ENCODE measurements at places on chromosomes 13 and 19.

DNA sequence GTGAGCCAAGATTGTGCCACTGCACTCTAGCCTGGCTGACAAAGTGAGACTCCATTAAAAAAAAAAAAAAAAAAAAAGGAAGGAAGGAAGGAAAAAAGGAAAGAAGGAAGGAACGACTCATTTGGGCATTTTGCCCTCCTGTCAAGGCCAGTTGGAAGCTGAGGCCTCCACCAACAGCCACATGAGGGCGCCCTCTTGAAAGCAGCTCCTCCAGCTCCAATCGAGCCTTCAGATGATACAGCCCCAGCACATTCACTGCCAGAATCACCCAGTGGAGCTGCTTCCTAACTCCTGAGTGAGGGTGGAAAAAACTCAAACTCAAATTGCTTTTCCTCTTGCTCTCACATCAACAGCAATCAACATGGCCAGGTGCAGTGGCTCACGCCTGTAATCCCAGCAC, 40.9 kb downstream of the GNG7 start:
- no peak for DNase-seq

GRCh38 chr13:43804461-43805070, 17.8 kb upstream of the ENOX1 start:
- peak; percentile 90 for DNase-seq

- DNase-seq: peak; percentile 23
Measured at GRCh38 chr13:79987323-79987722, 353.6 kb downstream of the SPRY2 start.

DNA sequence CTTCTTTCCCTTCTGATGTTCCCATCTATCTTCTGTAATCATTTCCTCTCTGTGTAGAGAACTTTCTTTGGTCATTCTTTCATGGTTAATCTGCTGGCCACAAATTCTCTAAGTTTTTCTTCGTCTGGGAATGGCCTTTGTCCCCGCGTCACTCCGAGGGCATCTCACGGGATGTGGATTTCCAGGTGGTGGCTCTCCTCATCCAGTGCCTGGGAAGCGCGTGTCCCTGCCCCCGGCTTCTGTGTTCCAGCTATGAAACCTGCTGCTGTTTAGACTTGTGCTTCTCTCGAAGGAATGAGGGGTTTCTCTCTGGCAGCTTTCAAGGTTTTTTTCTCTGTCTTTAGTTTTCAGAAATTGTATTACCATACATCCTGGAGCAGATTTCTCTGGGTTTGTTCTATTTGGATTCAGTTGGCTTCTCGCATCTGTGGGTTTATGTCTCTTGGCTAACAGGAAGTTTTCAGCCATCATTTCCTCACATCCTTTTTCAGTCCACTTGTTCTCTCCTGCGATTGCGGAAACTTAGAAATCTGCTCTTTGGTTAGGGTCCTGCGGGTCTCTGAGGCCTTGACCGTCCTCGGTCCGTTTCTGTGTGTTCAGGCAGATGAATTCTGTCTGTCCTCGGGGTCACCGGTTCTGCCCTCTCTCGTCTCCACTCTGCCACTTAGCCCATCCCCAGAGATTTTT, 36.9 kb upstream of the DCUN1D2 start:
- DNase-seq: no peak

DNA sequence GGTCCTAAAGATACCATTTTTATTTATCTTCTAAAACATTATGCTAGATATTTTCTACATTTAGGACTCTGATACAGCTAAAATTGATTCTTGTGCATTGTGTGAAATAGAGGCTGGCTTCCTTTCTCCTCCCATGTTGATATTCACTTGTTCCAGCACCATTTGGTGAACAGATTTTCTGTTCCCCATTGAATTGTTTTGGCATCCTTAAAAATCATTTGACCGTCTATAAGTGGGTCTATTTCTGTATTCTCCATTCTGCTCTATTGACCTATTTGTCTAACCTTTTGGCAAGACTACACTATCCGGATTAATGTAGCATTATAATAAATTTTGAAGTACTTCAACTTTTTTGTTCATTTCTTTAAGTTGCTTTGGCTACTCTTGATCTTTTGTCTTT, 2689.2 kb downstream of the PCDH9 start:
- DNase-seq: no peak
